ENCODE measurements at places on chromosomes 6 and 20.

GRCh38 chr6:113680301-113680700, 176.8 kb upstream of the MARCKS start:
- DNase-seq = no peak

DNA sequence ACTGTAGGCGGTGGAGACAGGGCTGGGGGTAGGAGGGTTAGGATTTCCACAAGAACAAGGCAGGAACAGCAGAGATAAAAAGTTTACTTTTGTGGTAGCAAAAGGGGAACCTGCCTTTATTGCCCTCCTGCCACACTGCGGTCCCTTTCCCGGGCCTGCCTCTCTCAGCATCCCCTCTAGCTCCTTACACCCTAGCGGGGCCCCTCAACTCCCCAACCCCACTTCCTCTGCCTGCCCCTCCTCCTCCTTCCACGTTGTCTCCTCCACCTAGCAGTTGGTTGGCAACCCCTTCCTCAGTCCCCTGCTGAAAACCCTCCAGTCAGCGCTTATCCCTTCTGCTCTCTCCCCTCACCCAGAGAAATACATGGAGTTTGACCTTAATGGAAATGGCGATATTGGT, 714 bp downstream of the AIF1 start:
- DNase-seq = no peak

GRCh38 chr20:41621421-41621820, 3.2 kb upstream of the CHD6 start:
- DNase-seq = no peak

DNA sequence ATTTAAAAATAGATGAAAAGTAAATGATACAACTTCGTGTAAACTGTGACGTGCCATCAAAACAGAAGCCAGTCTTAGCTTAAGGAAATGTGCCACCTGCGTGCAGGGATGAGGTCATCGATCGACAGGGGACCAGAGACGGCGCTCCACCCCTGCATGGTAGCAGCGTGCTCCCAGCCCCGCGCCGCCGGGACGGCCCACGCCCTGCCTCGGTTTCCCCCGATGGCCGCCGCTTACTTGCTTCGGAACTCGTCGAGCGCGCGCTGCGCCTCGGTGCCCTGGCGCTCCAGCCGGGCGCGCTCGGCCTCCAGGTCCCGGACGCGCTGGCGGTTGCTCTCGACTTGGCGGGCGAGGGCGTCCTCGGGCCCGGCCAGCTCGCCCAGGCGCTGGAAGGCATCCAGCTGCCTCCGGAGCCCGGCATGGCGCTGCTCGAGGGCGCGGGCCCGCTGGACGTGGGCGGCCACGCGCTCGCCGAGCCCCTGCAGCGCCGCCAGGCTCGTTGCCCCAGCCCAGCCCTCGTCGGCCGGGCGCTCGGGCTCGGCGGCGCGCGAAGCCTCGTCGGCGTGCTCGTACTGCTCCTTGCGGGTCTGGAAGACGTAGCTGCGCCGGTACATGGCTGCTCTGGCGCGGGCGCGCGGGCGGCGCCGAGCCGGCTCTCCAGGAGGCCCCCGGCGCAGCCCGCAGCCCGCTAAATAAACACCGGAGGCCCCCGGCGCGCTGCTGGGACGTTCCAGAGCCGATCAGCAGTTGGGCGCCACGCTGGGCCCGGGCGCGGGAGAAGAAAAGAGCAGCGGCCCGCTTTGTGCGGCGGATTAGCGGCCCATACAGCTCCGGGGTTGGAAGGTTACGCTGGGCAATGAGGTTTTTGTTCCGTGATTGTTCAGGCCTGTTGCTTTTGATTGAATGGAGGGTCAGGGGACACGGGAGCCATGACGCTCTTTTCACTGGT, at the start of gene BFSP1:
BFSP1 (minus strand) TSS at position 664 of the 949 bp plus-strand sequence; CDS start at position 614, 50 bp downstream.
- DNase-seq = peak; percentile 63

GRCh38 chr6:27128311-27129094, 119.0 kb upstream of the PRSS16 start:
- DNase-seq = no peak

DNA sequence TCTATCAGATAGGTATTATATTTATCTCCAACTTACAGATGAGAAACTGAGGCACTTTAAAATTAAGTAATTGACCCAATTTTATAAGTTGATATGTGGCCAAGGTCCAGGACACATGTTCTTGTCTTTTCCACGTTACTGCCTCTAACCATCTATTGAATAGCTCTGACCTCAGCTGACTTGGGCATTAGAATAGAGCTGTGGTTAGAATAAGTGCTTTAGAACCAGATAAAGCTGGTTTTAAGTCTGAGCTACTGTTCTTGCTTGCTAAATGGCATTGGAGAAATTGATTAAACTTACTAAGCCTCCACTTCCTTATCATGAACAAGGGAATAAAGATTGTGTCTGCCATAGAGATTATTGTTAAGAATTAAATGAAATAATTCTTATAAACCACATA, 147.8 kb upstream of the DTNBP1 start:
- DNase-seq = no peak

DNA sequence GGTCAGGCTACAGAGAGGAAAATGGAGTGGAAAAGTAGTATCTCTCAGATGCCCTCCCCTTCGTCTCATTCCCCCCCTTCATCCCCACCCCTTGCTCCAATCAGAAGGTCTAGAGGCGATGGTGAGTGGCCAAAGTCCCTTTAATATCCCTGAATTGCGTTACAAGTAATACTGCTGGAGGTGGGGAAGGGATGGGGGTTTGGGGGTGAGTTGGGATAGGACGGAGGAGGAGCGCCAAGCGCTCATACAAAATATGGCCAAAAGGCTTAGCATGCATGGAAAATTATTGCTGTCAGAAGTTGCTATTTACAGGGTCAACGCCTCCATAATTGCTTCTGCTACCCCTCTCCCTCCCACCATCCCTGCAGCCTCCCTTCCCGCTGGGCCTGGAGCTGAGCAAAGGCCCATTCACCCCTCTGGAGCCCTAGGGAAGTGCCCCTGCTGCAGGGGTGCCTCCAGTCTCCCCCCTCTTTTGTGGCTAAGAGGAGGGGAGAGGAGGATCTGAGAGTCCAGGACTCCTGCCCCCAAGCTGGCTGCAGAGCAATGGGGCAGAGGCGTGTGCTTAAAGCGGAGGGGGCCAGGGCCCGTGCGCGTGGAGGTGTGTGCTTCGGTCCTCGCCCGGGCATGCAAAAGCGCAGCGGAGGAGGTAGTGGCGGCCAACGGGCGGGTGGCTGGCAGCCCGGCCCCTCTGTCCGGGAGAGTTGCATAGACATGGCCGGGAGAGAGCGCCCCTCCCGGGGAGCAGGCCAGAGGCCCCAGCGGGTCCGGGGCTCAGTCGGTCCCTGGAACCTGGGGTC, 8.7 kb upstream of the SRXN1 start:
- peak; percentile 30 for DNase-seq

- DNase-seq = no peak
These were observed 35.0 kb upstream of the PHACTR3 start for GRCh38 chr20:59569305-59569704.

- DNase-seq = no peak
These were observed 104.5 kb upstream of the RNF217 start for GRCh38 chr6:124857746-124858145.

GRCh38 chr6:170174124-170174770, 116.6 kb downstream of the DLL1 start:
- DNase-seq = no peak

- no peak for DNase-seq
These were observed 21.7 kb downstream of the RIOK1 start for GRCh38 chr6:7411328-7411727.

DNA sequence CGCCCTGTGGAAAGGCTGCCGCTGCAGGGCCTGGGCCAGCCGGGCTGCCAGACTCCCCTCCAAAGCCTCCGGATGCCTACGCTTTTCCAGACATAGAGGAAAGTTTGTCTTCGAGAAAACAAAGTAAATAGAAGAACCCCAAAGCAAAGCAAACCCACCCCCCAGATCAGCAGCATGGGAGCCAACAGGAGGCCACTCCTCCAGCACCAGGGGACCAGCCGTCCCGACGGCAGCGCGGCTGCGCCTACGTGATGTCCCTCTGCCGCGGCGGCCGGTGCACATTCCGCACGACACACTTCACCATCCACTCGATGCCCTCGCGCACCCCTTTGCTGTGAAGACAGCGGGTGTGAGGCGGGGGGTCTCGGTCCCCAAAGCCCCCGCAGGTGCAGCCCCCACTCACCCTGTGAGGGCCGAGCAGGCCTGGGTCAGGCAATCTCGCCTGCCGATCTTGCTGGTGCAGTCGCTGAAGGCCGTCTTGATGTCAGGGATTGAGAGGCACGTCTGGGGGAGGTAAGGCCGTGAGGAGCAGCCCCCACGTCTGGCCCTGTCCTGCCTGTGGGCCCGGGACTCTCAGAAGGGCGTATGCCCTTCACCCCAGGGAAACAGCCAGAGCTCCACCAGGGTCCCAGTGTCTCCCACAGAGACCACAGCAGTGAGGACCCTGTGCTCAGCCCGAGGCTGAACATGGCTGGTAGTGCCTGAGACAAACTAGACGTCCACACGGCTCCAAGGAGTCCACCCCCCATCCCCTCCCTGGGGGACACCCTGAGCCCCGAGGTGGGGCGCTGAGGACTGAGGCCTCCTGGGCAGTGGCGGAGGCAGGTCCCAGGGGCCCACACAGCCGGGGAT, 4.0 kb downstream of the TNFRSF6B start:
- DNase-seq = no peak

GRCh38 chr20:40393197-40394079, 295.6 kb downstream of the MAFB start:
- DNase-seq = no peak

GRCh38 chr20:37357481-37358365, 11.8 kb downstream of the SRC start:
- DNase-seq = no peak

DNA sequence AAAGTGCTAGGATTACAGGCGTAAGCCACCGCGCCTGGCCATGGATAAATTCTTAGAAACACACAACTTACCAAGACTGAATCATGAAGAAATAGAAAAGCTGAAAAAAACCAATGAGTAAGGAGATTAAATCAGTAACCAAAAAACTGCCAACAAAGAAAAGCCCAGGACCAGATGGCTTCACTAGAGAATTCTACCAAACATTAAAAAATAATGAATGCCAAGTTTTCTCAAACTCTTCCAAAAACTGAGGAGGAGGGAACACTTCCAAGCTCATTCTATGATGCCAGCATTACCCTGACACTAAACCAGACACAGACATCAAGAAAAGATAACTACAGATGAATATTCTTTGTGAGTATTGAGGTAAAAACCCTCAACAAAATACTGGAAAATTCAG, 44.3 kb downstream of the USP49 start:
- no peak for DNase-seq

- no peak for DNase-seq
These were observed 220.8 kb upstream of the THEMIS start for GRCh38 chr6:128121610-128122009.

DNA sequence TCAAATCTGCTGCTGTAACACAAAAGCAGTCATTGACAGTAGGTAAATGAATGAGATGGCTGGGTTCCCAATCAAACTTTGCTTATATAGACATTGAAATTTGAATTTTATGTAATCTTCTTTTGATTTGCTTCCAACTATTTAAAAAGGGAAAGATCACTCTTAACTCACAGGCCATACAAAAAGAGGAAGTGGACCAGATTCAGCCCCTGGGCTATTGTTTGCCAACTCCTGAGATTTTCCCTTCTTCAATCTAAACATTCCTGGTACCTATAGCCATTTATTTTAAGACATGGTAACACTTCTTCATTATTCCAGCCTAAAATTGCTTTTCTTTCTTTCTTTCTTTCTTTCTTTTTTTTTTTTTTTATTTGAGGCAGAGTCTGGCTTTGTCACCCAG, 260.6 kb downstream of the TFAP2A start:
- no peak for DNase-seq

DNA sequence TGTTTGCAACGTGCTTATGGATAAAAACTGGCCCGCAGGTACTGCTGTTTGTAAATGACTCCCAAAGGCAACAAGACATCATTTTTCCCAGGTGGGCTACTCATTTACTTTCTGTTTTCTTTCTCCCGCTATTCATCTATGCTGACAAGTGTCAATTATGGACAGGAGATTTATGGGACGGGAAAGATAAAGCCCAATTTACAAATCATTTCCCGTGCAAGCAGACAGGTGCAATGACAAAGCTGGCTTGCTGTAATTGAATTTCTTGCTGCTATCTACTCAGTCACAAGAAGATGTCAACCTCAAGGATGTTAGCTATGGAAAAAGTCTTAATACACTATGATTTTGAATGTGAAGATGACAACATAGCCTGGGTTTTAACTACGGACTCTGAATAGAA, 125.5 kb downstream of the EPHA7 start:
- no peak for DNase-seq

- no peak for DNase-seq
These were observed 15.5 kb upstream of the GSTA3 start for GRCh38 chr6:52925042-52925441.

GRCh38 chr6:137056121-137056880, 11.5 kb upstream of the IL20RA start:
- DNase-seq = no peak

DNA sequence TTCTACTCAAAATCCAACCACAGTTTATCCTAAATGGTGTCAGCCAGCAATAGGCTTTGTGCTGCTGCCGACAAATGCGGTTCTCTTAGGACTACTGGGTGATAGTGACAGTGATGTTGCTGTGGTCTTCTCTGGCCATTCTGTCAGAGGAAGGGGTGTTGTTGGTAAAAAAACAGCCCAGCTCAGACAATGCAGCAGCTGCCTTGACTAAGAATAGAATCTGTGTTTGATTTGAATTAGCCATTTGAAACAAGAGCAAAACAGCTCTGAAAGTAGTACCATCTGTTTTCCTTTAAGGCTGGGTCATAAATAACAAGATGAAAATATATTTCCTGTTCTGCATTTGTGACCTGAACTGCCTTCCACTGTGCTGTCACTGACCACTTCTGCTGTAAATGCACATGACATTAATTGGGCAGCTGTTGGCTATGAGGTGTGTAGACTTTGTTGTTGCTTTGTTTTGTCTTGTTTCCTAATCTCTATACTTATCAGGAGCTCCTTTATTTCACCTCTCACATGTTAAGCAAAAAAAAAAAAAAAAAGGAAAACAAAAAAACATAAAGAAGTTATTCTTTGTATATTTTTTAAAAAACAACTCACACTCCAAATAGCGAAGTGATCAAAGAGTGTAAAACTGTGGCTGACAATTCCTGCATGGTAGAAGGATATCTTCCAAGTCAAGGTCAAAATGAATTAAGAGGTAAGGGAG, 497.8 kb upstream of the ARID1B start:
- DNase-seq = no peak

DNA sequence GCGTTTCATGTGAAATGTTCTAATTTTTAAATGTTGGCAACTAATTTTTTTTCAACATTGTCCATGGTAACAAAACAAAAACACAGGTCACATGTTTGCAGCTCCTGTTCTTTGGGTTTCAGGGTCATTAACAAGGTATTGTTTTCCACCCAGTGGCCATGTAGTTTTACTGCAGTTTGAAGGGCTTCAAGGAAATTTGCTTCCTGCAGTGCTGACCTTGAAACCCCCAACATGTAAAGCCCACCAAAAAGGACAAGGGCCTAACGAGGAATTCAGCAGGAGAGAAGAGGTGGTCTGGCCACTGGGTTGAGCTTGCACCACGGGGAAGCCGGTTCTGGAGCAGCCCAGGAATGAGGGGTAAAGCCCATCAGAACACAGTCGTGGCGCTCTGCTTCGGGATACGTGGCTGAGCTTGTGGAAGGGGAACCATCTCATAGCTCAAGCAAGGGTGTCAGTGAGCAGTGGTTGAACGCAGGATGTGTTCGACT, 13.9 kb upstream of the KLHL31 start:
- peak; percentile 26 for DNase-seq

Data from erythroblast (primary cell).